SK-N-SH (cell line): ENCODE measurements at places on chromosomes 2 and 18.

DNA sequence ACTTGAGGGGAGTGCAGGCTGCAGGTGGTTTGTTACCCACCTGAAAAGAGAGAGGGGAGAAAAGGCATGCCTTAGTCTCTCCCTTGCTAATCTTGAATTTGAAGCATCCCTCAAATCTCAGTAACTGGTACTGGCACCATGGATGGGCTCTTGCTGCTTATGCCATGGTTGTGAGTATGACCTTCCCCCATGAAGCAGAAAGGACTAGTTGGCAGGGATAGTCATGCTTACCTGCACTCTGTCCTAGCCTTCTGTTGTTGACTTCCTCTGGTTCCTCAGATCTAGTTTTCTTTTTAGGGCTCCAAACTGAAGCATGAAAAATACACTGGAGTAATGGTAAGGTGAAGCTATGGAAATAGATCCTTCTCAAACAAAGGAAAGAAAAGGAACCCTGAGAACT lies 191.2 kb downstream of the SPAG16 start:
- H3K27me3 ChIP-seq = no peaks in the 10 kb centered on the region
- no peak overlapping the region for H3K4me3 ChIP-seq
- DNase-seq = no peak
- no peak overlapping the region for H3K27ac ChIP-seq
- H3K36me3 ChIP-seq = no peaks in the 10 kb centered on the region

- H3K27me3 ChIP-seq = no peaks in the 10 kb centered on the region
- H3K4me1 ChIP-seq = no peaks in the 10 kb centered on the region
- H3K4me3 ChIP-seq = no peak overlapping the region
- DNase-seq = no peak
- no peak overlapping the region for H3K27ac ChIP-seq
Observed at GRCh38 chr18:35782926-35783325, 189.6 kb upstream of the RMP24 start.

DNA sequence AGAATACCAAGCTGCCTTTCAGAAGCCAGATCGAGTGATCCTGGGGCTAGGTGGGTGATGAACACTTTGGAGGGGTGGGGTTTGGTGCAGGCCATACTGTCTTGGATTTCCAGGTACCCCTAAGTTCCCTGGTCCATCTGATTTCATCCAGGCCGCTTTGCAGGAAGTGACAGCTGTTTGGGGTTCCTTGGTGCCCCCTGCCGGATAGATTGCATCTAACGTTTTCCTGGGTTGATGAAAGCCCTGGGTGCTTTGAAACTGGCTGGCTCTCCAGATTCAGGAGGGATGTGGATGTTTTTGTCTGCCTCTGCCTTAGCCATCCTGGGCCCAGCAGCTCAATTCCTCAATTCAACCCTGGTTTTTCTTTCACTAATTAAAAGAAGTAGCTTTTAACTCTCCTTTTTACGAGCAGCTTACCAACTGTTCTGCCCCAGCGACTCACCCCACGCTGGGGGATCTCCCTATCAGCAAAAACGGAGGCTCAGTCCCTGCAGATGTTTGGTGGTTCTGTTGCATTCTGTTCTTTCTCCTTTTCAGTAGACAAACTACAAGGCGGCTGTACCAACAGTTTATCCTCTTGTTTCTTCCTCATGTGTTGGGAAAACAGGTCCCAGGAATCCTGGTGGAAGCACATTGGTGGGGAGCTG lies 37.1 kb downstream of the ARHGEF4 start:
- no peak overlapping the region for H3K27ac ChIP-seq
- no peak overlapping the region for H3K4me3 ChIP-seq
- H3K4me1 ChIP-seq = no peaks in the 10 kb centered on the region
- H3K36me3 ChIP-seq = no peaks in the 10 kb centered on the region
- H3K27me3 ChIP-seq = no peaks in the 10 kb centered on the region

DNA sequence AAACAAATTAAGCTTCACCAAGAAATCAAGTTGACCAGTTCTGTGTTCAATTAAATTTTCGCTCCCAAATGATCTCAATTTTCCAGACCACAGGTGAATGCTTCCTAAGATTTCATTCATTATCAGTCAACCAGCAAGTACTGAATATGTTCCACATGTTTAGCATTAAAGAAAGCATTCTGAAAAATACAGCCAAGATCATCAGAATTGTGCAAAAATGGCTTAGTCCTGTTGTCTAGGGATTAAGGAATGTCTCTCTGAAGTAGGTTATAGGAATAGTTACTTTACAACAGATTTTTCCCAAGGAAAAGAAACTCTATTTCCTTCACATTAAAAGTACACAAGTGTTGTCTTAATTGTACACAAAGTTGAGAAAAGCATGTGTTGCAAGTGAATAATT lies 69.2 kb downstream of the NRXN1 start:
- no peaks in the 10 kb centered on the region for H3K36me3 ChIP-seq
- no peaks in the 10 kb centered on the region for H3K4me1 ChIP-seq
- DNase-seq = no peak

- H3K27ac ChIP-seq = no peak overlapping the region
- no peaks in the 10 kb centered on the region for H3K27me3 ChIP-seq
- DNase-seq = no peak
- no peaks in the 10 kb centered on the region for H3K36me3 ChIP-seq
- no peak overlapping the region; the same call in 1 of the 2 replicates for H3K4me3 ChIP-seq
- no peaks in the 10 kb centered on the region; the same call in 1 of the 2 replicates for H3K4me1 ChIP-seq
Observed at GRCh38 chr2:155151945-155152344, 453.4 kb downstream of the KCNJ3 start.

- no peak overlapping the region for H3K27ac ChIP-seq
- H3K4me1 ChIP-seq = 0 out of 2 replicates have a peak, but pooled peaks cover 9% of the 10 kb centered on the region
- H3K27me3 ChIP-seq = no peaks in the 10 kb centered on the region
Observed at GRCh38 chr2:9010866-9011265, 7.4 kb upstream of the MBOAT2 start.

GRCh38 chr2:240030379-240031094 lies at the start of gene OR6B2:
Gene OR6B2, minus strand, starts transcription at chr2:240030429. Its CDS starts 0 bp downstream, at chr2:240030429.
- H3K27me3 ChIP-seq = peaks cover 20% of the 10 kb centered on the region
